ENCODE measurements at places on chromosomes 2 and 18. TPM values are rescaled to one million over a fixed set of nuclear protein-coding genes. Genes with fewer than 3 reads are reported as not detected.

The ANO7 gene
- polyA plus RNA-seq, result 1.1 TPM

The VAMP5 gene
- polyA plus RNA-seq, result 110 TPM

The VIT gene
- not detected for polyA plus RNA-seq

The MAPRE3 gene
- polyA plus RNA-seq, result 3.0 TPM

The CHN1 gene
- polyA plus RNA-seq, result 7.5 TPM

The DOK1 gene
- 15.4 TPM for polyA plus RNA-seq

The NAT8 gene
- not detected for polyA plus RNA-seq

The RAB27B gene
- polyA plus RNA-seq, result 7.5 TPM

The SLC14A1 gene
- 1.3 TPM for polyA plus RNA-seq

The FASTKD1 gene
- polyA plus RNA-seq, result 68.1 TPM

The TRABD2A gene
- 35.5 TPM for polyA plus RNA-seq

The PDE11A gene
- polyA plus RNA-seq, result 3.8 TPM

The FAP gene
- 0.78 TPM for polyA plus RNA-seq

The MARS2 gene
- 8.3 TPM for polyA plus RNA-seq

The C1GALT1C1L gene
- polyA plus RNA-seq, result 0.37 TPM

The MAP4K3 gene
- polyA plus RNA-seq, result 13.8 TPM

The RTP5 gene
- not detected for polyA plus RNA-seq
